HFFc6 (cell line): ENCODE measurements at places on chromosomes 3 and 15. TPM values are rescaled to one million over a fixed set of nuclear protein-coding genes. Genes with fewer than 3 reads are reported as not detected.
A peak's percentile ranks its signal among the peaks of the same experiment; 100 is the strongest.

PLD1 gene
- 3.7 to 4.3 TPM (median 4.1 TPM) in 3 replicates for total RNA-seq

FOXL2NB gene
- total RNA-seq: 0.44 to 5.1 TPM (median 0.51 TPM) in 3 replicates

SCAMP5 gene
- total RNA-seq: 6.7 and 12.5 TPM in 2 replicates

IL16 gene
- total RNA-seq: not detected in 3 replicates

DNA sequence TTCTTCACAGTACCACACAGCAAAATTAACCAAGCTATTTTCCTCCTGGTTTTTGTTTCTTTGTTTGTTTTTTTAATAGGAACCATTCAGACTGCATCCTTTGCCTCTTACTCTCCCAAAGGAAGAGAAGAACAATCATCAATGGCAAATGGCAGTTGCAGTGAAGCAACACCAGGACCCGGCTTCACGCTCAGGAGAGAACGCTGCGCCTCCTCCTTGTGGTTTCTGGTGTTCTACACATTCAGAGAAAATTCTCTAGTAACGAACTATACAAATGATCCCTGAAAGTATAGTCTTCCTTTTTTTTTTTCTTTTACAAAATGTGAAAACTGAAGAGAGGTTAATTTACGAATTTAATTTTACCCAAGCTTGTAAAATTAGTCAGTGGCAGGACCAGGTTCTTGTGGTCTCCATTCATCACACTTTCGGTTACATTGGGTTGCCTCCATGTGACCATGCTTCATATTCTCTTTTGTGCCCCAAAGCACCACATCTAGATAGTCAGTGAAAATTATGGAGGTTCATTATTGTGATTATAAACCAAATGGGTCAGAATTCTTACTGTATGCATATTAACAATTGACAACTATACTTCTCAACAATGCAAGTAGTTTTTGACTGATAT is 10.6 kb upstream of the MINDY2 start:
- peaks cover 5% of the 10 kb centered on the region for H3K27me3 ChIP-seq
- H3K36me3 ChIP-seq: peaks cover 8% of the 10 kb centered on the region
- DNase-seq: no peak
- no peak overlapping the region for H3K4me3 ChIP-seq
- H3K4me1 ChIP-seq: no peaks in the 10 kb centered on the region

DNA sequence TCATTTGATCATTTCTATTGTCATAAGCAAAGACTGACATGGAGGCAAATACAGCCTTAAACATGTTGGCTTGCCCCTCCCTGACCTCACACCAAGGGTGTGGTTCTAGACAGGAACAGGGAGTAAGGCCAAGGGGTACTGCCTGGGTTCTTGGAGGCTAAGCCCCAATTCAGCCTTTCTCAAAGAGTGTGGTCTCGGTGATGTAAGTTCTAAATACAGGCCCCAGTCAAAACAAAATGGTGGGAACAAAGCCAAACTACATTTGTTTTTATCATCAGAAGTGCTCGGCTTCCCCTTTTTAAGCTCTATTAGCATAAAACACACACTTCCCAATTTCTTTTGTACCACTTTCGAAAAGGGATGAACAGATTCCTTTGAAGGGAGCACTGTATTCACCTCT is 129.5 kb downstream of the ATP8B4 start:
- H3K4me3 ChIP-seq: no peak overlapping the region
- H3K27ac ChIP-seq: no peak overlapping the region
- H3K27me3 ChIP-seq: no peaks in the 10 kb centered on the region
- peaks cover 30% of the 10 kb centered on the region for H3K4me1 ChIP-seq
- no peak for DNase-seq

DNA sequence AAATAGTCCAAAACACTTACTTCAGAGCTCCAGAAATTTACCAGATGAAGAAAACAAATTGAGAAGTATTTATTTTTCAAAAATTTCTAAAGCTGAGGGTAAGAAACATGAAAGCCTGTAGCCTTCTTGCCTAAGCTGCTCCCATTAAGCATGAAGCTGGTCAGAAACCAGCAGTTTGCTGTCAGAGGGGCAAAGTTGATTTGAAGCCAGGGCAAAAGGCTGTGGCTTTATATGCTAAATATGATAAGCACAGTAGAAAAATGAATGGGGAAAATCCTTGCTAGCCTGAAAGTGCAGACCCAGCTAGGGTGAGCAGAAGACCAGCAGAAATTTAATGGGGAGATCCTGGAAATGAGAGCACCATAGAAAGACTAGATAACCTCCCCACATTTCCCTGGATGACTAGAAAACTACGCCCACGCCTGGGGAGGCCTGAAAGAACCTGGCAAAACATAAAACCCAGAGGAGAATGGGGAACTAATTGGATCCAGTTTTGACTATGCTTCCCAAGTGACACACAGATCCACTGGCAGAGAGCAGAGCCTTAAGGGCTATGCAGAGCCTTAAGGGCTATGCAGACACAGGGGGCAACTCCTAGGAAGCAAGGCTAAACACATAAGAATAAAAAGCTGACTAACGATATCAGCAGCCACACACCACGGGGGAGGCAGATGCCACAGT is 43.0 kb upstream of the HEG1 start:
- DNase-seq: peak; percentile 19
- H3K27ac ChIP-seq: peak overlapping the region; percentile 52
- peaks cover 9% of the 10 kb centered on the region for H3K36me3 ChIP-seq
- H3K27me3 ChIP-seq: peaks cover 2% of the 10 kb centered on the region; the same call in 1 of the 2 replicates
- no peak overlapping the region for H3K4me3 ChIP-seq

DNA sequence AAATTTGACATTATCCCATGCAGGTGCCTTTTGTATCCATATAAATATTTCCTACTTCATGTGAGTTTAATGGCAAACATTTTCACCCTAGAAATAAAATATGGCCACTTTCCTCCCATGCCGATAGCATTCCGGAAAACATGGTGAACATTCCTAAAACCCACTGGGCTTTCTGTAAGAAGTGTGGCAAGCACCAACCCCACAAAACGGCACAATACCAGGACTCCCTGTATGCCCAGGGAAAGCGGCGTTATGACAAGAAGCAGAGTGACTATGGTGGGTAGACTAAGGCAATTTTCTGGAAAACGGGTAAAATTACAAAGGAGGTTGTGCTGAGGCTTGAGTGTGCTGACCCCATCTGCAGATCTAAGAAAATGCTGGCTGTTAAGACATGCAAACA is 7.6 kb downstream of the ANXA2 start:
- H3K4me1 ChIP-seq: peaks cover 94% of the 10 kb centered on the region
- peaks cover 44% of the 10 kb centered on the region for H3K27me3 ChIP-seq
- H3K27ac ChIP-seq: peak overlapping the region; percentile 99
- no peak for DNase-seq

DNA sequence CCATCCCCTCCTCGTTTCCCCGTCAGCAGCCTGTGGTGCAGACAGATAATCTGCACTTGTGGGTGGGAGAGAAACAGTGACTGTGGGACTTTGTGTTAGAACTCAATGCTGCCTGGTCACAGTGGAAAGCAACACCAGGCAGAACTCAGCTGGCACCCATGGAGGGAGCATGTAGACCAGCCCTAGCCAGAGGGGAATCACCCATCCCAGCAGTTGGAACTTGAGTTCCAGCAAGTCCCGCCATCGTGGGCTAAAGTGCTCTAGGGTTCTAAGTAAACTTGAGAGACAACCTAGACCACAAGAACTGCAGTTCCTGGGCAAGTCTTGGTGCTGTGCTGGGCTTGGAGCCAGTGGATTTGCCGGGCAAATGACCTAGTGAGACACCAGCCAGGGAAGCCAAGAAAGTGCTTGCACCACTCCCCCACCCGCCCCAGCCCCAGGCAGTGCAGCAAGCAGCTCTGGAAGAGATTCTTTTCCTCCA is 24.4 kb downstream of the ISG20 start:
- H3K27ac ChIP-seq: no peak overlapping the region
- no peaks in the 10 kb centered on the region for H3K36me3 ChIP-seq
- DNase-seq: no peak
- H3K4me3 ChIP-seq: no peak overlapping the region

DNA sequence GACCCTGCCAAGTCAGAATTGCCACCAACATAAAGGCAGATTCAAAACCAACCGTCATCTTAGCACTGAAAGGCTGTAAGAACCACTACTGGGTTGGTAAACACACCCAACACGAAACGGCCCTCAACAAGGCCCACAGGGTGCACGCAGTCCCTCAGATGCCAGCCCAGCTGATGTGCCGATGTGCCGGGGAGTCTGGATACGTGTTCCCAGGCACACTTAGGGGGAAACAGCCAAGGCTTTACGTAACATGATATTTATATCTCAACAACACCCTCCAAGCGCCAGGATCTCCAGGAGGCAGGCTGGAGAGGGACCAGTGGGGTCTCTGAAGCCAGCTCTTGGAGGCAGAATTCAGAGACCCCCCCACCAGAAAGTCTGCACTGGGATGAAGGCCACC is 14.2 kb downstream of the POC1A start:
- no peaks in the 10 kb centered on the region for H3K36me3 ChIP-seq
- no peak overlapping the region for H3K4me3 ChIP-seq
- H3K27ac ChIP-seq: no peak overlapping the region
- no peaks in the 10 kb centered on the region for H3K4me1 ChIP-seq

- peaks cover 22% of the 10 kb centered on the region for H3K4me1 ChIP-seq
- H3K27me3 ChIP-seq: peaks cover 24% of the 10 kb centered on the region
- H3K27ac ChIP-seq: no peak overlapping the region
- H3K36me3 ChIP-seq: no peaks in the 10 kb centered on the region
- DNase-seq: no peak
- H3K4me3 ChIP-seq: no peak overlapping the region
Observed at GRCh38 chr15:69096196-69096595, 64.2 kb upstream of the GLCE start.

GRCh38 chr3:86653661-86654205 is 337.2 kb downstream of the VGLL3 start:
- no peak overlapping the region for H3K27ac ChIP-seq
- no peaks in the 10 kb centered on the region for H3K36me3 ChIP-seq
- H3K27me3 ChIP-seq: peaks cover 2% of the 10 kb centered on the region; the same call in 1 of the 2 replicates
- H3K4me3 ChIP-seq: no peak overlapping the region
- no peaks in the 10 kb centered on the region for H3K4me1 ChIP-seq

GRCh38 chr15:92643849-92644815 is 11.4 kb downstream of the FAM174B start:
- H3K27me3 ChIP-seq: no peaks in the 10 kb centered on the region; the same call in 1 of the 2 replicates
- peak overlapping the region; percentile 65 for H3K27ac ChIP-seq
- H3K36me3 ChIP-seq: no peaks in the 10 kb centered on the region; the same call in 1 of the 2 replicates

GRCh38 chr3:157330206-157330605 is 106.4 kb upstream of the PTX3 start:
- no peak for DNase-seq
- H3K4me1 ChIP-seq: peaks cover 53% of the 10 kb centered on the region
- peak overlapping the region; percentile 65 for H3K27ac ChIP-seq
- H3K36me3 ChIP-seq: peaks cover 19% of the 10 kb centered on the region

DNA sequence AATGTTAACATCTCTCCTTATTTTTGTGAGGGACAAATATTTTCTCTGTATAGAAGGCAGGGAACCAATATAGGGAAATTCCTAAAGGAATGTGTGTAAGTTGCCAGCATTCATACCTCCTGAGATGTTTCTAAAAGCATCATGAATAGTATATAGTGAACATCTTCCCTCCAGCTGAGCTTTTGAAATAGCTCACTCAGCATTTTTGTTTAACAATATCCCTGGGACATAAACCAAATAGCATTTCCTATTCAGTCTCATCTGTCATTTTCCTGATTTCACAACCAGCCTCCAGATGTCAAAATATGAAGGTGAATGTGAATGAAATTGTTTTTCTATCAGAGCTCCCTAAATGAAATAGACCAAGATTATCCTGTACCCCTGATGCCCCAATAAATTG is 137.2 kb downstream of the PPM1L start:
- H3K4me3 ChIP-seq: no peak overlapping the region
- H3K27me3 ChIP-seq: peaks cover 2% of the 10 kb centered on the region; the same call in 1 of the 2 replicates
- H3K36me3 ChIP-seq: no peaks in the 10 kb centered on the region
- DNase-seq: no peak

DNA sequence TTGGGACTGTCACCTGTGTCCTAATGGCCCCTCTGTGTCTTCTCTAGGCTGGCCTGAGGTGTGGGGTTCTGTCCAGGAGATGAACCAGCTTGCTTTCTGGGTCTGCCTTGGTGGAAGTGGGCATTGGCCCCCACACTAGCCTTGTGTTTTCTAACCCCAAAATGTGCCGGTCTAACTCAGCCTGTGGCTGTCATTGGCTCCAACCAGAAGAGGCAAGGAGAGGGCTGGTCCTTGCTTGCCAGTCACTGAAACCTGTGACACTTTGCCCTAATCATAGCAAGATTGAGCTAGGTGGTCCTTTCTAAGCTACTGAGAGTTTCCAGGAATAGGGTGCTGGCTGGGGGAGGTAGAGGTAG is 2.2 kb downstream of the C15orf39 start:
- peak overlapping the region; percentile 78; the same call in 1 of the 2 replicates for H3K27ac ChIP-seq
- peaks cover 2% of the 10 kb centered on the region for H3K27me3 ChIP-seq
- H3K36me3 ChIP-seq: peaks cover under 1% of the 10 kb centered on the region; the same call in 1 of the 2 replicates
- peaks cover 30% of the 10 kb centered on the region for H3K4me1 ChIP-seq
- peak overlapping the region; percentile 90 for H3K4me3 ChIP-seq
- DNase-seq: no peak

DNA sequence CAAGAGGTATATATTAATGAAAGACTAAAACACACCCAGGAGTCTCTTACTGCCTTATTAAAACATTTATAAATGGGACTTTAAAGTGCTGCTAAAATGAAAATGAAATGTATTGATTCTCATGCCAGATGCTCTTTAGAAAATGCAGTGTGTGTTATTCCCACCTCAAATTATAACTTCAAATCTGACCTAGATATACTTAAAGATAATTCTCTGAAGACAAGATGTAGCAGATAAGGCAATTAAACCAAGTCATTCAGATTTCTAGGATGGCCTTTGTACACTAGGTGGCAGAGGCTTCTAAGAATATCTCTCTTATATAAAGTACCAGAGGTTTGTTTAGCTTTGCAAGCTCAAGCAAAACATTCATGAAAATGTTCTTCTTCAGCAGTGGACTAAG is 26.9 kb upstream of the GOLGA8B start:
- no peaks in the 10 kb centered on the region for H3K36me3 ChIP-seq
- no peaks in the 10 kb centered on the region; the same call in 1 of the 2 replicates for H3K4me1 ChIP-seq
- no peak overlapping the region for H3K27ac ChIP-seq

DNA sequence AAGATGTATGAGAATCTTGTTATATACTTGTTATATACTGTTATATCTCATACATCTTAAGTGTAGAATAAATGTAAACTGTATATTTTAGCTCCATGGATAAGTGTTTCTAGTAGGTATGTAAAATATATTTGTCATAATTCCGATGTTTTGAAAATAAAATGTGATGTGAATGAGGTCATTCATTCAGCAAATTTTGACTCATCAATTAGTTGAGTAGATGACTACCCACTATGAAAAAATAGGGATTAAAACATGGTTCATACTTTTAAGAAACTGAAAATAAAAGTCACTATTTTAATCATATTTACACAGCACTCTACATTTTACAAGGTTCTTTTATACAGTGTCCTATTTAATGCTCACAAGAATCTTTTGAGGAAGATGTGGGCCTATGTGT is 28.4 kb upstream of the CNTN3 start:
- H3K27me3 ChIP-seq: no peaks in the 10 kb centered on the region
- DNase-seq: no peak
- H3K4me1 ChIP-seq: peaks cover 51% of the 10 kb centered on the region
- H3K36me3 ChIP-seq: no peaks in the 10 kb centered on the region
- H3K27ac ChIP-seq: peak overlapping the region; percentile 69

DNA sequence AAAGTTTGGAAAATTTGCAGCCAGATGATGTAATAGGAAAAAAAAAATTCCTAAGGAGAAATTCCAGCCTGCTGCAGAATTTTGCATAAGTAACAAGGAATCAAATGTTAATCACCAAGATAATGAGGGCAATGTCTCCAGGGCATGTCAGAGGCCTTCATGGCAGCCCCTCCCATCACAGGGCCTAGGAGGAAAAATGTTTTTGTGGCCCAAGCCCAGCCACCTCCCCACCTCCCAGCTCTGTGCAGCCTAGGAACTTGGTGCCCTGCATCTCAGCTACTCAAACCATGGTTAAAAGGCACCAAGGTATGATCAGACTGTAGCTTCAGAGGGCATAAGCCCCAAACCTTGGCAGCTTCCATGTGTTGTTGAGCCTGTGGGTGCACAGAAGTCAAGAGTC is 704.7 kb upstream of the ROBO1 start:
- H3K27ac ChIP-seq: no peak overlapping the region
- DNase-seq: no peak
- H3K4me1 ChIP-seq: no peaks in the 10 kb centered on the region
- H3K36me3 ChIP-seq: no peaks in the 10 kb centered on the region; the same call in 1 of the 2 replicates
- H3K4me3 ChIP-seq: no peak overlapping the region
